ENCODE measurements at places on chromosomes 7 and 10.

DNA sequence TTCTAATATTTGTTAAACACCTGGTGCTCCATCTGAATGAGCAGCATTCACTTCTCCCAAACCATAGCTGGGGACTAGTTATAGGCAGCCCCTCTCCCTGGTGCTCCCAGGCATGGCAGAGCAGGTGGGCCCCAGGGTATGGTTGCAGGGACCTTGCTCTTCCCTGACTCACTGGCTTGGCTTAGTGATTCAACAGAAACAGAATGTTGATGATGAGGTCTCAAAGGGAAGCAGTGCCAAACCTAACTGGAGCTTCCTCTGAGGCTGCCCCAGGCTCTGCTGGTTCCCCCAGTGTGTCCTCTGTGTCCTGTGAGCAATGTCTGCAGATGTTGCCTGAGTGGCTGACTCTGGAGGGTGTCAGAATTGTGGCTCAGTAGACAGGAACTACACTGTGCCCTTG, 3.7 kb downstream of the GPR26 start:
- peak; percentile 69 for DNase-seq

GRCh38 chr7:101167645-101168411, 2.5 kb upstream of the VGF start:
- DNase-seq: no peak

DNA sequence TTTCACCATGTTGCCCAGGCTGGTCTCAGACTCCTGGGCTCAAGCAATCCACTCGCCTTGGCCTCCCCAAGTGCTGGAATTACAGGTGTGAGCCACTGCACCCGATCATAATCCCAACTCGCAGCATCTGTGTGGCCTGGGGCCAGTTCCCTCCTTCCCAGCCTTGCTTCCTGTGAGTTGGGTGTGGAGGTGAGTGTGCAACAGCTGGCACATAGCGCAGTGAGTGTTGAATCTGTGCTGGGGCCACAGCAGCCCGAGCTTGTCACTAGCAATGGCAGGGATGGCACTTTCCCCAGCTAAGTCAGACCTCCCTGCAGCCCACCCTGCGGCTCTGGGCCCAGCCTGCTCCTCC, 12.2 kb downstream of the TMEM184A start:
- no peak for DNase-seq

GRCh38 chr10:3871424-3871996, 86.5 kb upstream of the KLF6 start:
- no peak for DNase-seq

DNA sequence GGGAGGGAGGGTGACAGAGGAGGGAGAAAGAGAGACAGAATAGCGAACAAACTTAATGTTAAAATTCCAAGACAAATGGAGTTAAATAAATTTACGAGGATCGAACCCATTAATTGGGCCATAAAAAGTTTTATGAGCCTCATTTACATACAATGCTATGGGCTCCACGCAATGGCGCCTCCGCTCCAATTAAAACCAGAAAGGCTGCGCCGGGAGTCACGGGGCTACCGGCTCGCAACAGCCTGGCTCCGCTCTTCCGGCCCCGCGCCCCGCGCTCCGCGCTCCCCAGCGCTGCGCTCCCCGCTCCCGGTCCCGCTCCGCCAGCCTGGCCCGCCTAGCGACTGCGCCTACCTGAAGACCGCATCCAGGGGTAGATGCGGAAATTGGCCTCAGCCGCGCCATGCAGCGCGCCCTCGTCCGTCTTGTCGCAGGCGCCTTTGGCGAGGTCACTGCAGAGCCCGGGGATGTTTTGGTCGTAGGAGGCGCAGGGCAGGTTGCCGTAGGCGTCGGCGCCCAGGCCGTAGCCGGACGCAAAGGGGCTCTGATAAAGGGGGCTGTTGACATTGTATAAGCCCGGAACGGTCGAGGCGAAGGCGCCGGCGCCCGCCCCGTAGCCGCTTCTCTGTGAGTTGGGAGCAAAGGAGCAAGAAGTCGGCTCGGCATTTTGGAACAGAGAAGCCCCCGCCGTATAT, 513 bp downstream of the HOXA7 start:
- peak; percentile 47 for DNase-seq

DNA sequence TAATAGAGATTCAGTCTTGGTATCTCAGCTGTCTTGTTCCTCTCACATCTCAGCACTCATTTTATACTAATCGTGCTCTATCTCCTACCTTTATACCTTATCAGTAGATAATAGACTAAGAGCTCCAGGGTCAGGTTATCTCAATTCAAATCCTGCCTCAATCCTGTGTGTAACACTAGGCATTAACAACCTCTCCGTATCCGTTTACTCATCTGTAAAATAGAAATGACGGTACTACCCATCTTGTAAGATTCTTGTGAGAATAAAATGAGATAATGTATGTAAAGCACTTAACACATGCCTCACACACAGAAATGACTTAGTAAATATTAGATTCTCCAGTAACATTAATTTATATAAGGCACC, 622 bp upstream of the P4HA1 start:
- no peak for DNase-seq

- DNase-seq: no peak
These were observed 67.4 kb downstream of the PDGFA start for GRCh38 chr7:452226-452751.

DNA sequence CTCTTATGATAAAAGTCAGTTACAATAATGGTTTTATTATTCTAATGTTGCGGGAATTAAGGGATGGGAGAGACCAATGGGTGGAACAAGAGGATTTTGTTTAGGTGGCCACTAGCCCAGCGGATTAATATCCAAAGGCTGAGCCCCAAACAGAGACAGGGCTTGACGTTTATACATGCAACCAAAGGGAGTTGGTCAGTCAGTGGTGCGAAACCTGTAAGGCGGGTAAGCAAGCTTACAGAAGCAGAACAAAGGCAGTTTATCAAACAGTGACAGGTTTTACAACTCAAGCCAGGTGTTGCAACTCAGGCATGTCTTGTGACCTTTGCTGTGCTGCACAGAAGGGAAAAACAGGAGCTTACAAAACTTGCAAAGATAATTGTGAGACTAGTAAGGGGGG, 622.9 kb upstream of the MBL2 start:
- no peak for DNase-seq

GRCh38 chr7:19352305-19352695, 207.1 kb upstream of the FERD3L start:
- no peak for DNase-seq

- no peak for DNase-seq
These were observed 13.4 kb downstream of the IMPDH1 start for GRCh38 chr7:128396357-128396756.

GRCh38 chr7:73700069-73700423, 16.6 kb downstream of the BUD23 start:
- DNase-seq: no peak

GRCh38 chr7:106053109-106053508, 59.0 kb downstream of the SYPL1 start:
- no peak for DNase-seq

DNA sequence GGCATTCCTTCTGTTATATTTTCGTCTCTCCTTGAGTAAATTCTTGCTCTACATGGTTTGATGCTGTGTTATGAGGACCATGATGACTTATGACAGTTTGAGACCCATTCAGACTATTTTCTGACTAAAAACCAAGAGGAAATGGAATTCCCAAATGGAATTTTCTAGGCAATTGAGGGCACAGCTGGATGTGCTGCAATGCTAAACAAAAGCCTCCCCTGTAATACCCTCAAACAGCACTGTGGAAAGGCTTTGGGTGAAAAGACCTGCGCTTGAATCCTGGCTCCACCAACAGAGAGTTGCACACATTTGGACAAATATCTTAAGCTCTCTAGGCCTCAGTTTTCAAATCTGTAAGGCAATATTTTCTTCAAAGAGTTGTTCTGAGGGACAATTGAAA, 129.1 kb downstream of the PRKG1 start:
- no peak for DNase-seq

GRCh38 chr10:117260084-117260483, 19.2 kb downstream of the SLC18A2 start:
- DNase-seq: no peak

GRCh38 chr7:148684289-148684830, 14.3 kb upstream of the CUL1 start:
- DNase-seq: no peak

- no peak for DNase-seq
These were observed 100.7 kb upstream of the CSTF2T start for GRCh38 chr10:51800121-51800520.

- no peak for DNase-seq
These were observed 120.3 kb upstream of the TMEM106B start for GRCh38 chr7:12090757-12091221.

DNA sequence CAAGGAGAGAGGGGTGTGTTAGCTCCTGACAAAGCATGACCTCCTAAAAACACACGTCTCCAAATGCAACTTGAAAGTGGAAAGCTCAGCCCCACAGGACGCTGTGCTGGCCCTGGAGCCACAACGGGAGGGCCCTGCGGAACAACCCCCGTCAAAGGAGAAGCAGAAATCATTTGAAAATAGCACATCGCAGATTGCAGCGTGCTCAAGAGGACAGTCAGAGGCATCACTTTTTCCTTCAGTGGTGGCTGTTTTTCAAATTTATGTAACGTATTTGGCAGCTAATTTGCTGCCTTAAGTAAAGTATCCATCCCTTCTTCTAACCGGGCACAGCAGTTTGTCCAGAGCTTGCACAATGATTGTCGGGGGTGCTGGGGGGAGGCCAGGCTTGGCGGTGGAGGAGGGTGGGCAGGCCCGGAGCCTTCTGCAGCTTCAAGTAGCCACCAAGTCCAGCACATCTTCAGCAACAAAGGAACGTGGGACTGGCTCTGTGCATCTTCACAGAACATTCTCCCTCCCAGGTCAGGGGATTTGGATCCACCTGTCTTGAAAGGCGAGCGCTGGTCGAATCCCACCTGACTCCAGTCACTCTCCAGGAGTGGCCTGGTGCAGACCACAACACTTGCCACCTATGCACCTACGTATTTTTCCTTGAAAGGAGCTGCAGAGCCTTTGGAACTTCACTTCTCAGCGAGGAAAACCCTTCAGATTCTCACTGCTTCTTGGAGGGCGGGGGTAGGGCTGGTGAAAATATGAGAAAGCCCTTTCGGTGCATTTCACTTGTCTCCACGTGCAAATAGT, 346.3 kb downstream of the DNAJB6 start:
- DNase-seq: no peak

GRCh38 chr7:32177232-32177631, 107.0 kb upstream of the PDE1C start:
- DNase-seq: no peak

GRCh38 chr10:36688717-36689116, 436.7 kb upstream of the ANKRD30A start:
- no peak for DNase-seq

- no peak for DNase-seq
These were observed 28.1 kb downstream of the HKDC1 start for GRCh38 chr10:69248117-69248730.

DNA sequence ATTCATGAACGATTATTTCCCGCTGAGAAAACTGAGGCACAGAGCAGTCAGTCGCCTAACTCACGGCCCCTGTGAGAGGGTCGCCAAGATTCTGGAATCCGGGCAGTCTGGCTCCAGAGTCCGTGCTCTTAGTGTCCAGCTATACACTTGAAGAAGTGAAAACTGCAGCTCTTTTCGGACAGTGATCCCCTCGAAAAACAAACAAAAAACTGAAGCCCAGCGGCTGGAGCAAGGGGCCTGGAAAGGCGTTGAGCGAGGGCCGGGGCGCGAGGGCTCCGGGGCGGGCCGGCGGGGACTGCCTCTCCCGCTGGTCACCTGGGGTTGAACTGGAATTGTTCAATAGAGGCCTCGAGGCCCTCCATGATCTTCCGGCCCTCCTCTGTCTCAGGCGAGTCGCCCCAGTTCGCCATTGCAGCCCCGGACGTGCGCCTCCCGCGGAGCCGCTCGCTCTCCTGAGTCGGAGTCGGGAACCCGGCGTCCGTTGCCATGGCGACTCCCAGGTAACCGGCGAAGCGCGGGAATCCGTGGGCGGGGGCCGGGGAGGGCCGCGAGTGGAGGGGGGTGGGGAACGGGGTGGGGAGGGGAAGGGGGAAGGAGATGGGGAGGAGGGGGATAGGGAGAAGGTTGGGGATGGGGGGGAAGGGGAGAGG, 881 bp downstream of the C10orf67 start:
- no peak for DNase-seq

DNA sequence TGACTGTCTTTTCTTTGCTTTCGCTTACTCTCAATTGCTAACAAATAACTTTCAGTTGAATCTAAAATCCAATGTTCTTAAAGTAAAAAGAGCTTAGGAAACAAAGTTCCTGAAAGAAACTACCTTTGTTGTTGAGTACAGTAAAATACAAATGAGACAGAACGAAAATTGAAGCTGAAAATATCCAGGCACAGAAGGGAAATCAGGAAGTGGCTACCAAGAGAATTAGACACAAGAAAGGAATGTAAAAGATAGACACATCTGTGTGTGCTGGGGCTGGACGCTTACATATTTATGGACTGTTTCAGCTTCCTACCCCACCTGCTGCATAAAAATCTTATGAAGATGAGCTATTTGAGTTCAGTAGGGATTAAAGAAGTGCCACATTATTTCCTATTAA, 161.7 kb upstream of the PLXDC2 start:
- DNase-seq: peak; percentile 14

GRCh38 chr10:27525819-27526218, 21.7 kb downstream of the RAB18 start:
- DNase-seq: peak; percentile 12
